ENCODE measurements at places on chromosomes 11 and 22.

GRCh38 chr11:61447601-61448551, 18.0 kb downstream of the SDHAF2 start:
- no peak for DNase-seq

GRCh38 chr11:126135235-126136176, 72.8 kb upstream of the CDON start:
- no peak for DNase-seq

GRCh38 chr11:74951226-74951625, 2.2 kb downstream of the SPCS2 start:
- DNase-seq, result no peak

DNA sequence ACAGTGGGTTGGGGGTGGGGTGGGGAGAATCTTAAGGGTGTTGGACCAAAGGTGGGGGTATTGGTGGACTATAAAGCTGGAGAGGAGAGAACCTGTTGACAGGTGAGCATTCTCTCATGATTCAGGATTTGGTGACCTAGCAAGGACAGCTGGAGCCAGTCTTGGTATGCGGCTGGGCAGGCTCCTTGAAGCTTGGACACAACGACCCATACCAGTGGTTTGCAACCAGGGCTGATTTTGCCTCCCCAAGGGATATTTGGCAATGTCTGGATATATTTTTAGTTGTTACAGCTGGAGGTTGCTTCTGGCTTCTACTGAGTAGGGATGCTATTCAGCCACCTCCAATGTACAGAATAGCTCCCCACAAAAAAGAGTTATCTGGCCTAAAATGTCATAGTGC, 5.6 kb downstream of the EXT2 start:
- DNase-seq, result no peak

- DNase-seq, result peak; percentile 41
Measured at GRCh38 chr11:10413268-10413667, 41.8 kb upstream of the AMPD3 start.

GRCh38 chr11:110447897-110448745, 18.4 kb downstream of the FDX1 start:
- DNase-seq, result no peak
